Stimulated activated CD8-positive, alpha-beta memory T cell treated with anti-CD3 and anti-CD28 coated beads, Interleukin-2, amount 100 ng/mL, for 1 hour (primary cell): ENCODE measurements at places on chromosomes 2 and 18.

DNA sequence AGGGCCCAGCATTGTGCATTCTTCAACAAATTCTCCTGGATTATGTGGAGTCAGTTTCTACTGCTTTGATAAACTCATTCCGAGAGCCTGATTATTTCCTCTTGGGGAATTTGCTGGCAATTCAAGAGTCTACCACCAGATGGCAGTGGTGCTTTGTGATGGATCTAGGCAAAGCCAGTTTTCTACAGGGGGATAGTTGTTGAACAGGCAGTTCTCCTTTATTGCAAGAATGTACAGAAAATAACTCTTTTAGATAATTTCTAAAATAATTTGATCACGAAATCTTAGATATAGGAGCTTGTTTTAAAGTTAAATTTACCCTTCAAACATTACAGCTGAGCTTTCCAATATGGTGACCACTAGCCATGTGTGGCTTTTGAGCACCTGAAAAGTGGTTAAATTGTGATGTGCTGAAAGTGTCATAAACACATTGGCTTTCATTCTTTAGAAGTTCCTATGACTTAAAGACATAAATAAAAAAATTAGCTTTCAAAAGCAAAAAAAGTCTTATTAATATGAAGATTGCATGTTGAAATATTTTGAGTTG, 66.7 kb upstream of the HAAO start:
- peak; percentile 35 for DNase-seq

- DNase-seq: peak; percentile 3
Observed at GRCh38 chr2:9423922-9424272, 443 bp downstream of the CPSF3 start.

DNA sequence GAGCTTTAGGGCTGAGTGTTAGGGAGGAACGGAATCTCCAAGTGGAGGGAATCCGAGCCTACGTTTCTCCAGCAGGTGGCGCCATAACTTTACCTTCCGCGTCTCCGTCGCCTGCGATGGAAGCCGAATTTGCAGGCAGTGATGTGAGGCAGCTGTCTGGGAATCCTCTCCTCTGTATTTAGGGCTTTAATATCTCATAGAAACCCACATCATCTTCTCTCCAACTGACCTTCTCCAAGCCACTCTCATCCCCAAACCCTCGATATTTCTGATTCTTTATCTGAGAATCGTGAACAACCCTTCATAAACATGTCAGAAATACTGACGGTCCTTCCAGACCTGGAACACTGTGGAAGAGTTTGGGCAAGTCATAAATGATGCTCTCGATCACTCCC, 27.5 kb downstream of the SIX2 start:
- DNase-seq: peak; percentile 54

- DNase-seq: no peak
Observed at GRCh38 chr2:236928380-236929037, 157.2 kb upstream of the COPS8 start.

DNA sequence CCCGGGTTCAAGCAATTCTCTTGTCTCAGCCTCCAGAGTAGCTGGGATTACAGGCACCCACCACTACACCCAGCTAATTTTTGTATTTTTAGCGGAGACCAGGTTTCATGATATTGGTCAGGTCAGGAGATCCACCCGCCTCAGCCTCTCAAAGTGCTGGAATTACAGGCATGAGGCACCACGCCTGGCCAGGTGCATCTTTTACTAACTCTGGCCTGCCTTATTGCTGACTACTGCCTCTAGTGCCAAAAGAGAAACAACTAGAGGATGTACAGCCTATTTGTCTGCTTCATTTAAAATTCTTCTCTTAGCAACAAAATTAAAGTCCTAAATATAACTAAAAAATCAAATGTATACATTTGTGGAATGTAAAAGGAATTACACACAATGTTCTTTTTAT, 115.4 kb downstream of the BMPR2 start:
- DNase-seq: no peak

GRCh38 chr2:56768973-56769372, 585.2 kb downstream of the CCDC85A start:
- no peak for DNase-seq

GRCh38 chr2:104481341-104481740, 372.6 kb upstream of the POU3F3 start:
- DNase-seq: no peak

- no peak for DNase-seq
Observed at GRCh38 chr18:37309861-37310260, 255.7 kb downstream of the CELF4 start.

DNA sequence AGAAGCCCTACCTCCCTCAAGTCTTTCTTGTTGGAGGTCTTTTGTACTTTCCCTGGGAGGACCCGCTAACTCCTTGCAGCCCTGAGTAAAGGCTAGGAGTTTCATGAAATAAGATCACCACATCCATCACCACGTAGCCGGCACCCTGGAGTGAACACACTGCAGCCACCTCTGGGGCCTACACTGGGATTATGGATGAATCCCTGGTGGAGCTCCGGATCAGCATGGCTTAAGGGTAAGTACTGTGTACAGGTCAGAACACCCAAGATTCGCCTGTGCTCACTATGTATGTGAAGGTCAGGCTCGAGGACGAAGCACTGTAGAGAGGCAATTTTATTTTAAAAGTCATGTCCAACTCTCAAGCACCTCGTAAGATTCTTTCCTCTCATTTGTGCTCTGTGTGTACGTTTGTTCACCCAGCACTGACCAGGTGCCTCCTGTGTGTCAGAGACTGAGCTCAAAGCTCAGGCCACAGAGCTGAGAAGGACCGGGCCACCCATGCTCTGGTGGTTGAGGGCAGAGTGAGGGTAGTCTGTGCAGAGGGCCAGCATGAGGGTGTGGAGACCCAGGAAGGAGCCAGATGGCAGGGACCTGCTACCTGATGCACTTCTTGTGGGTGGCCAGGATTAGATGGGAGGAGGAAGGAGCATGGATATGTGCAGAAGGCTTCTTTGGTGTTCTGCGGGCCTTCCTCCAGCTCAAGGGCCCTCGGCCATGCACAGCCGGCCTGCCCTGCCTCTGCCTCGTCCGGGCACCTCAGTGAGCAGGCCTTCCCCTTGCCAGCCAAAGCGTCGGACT, 66.7 kb upstream of the TFCP2L1 start:
- DNase-seq: no peak

- no peak for DNase-seq
Observed at GRCh38 chr2:158598862-158599517, 142.2 kb downstream of the PKP4 start.

DNA sequence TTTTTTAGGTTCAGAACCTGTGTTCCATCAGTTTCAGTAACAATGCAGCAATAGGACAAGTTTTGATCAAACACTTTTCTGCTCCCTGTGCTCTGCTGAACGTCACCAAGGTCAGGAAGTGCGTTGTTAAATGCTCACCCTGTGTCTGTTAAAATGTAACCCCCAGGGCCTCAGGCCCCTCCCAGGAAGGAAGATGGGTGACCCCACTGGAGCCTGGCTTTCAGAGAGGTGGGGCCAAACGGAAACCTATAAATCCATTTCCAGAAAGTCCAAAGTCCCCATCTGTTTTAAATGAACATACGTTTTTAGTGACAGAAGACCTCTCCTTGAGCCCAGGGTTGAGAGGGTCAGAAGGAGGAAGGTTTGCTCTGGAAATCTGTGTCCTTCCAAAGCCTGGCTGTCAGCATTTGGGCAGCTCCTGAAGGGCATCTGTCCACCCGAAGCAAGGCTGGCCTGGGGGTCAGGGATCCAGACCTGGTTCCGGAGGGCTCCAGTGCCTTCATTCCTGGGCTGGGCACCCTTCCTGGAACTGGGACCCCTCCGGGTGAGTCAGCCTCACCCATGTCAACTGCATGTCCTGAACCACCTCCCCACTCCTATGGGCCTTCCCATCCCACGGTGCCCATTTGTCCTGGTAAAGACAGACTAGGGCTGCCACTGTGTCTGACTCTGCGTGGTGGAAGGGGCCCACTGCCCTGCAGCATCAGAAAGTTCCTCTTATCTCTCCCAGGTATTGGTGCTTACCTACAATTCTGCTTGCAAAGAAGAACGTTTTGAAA, 117.4 kb upstream of the COPS8 start:
- DNase-seq: no peak

DNA sequence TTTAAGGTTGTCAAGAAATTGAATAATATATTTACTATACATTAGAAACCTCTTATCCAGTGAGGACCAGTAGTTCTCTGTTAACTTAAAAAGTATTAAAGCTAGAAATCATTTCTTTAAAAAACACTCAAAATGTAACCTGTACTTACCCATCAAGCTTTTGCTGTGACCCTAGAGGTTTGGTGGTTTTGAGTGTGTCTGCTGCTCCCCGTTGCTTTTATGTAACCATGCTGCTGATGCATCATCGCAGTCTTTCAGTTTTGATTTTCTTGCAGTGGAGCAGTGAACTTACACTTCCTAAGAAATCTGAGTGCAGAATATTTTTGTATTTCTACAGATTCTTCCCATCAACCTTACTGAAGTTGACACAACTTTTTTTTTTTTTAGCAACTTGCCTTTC, 34.2 kb downstream of the MRPS9 start:
- no peak for DNase-seq

DNA sequence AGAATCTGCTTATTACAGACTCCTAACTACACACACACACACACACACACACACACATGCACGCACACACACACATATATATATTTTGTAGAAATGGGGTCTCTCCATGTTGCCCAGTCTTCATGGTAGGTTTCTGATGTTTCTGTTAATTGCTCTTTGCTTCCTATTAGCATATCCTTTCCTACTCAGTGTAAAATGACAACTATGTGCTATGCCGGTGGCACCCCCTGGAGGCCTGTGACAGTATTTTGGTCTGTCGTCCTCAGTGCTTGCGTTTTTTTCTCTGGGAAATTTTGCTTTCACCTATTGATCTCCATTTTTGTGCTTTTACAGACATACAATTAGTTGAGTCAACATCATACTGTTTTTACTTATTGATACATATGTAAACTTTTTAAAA, 322.1 kb downstream of the LRRTM1 start:
- no peak for DNase-seq

- DNase-seq: no peak
Observed at GRCh38 chr2:165902934-165903333, 50.6 kb downstream of the TTC21B start.

GRCh38 chr2:45781464-45781811, 130.0 kb downstream of the PRKCE start:
- no peak for DNase-seq

DNA sequence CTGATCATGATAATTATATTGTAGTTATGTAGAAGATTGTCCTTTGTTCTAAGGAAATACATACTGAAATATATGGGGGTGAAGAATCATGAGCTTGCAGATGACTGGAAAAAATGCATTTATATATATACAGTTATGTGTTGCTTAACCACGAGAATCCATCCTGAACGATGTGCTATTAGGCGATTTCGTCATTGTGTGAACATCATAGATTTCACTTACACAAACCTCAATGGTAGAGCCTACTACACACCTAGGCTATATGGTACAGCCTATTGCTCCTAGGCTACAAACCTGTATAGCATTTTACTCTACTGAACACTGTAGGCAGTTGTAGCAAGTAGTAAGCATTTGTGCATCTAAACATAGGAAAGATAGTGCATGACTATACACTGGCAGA, 2.6 kb upstream of the ACAA2 start:
- no peak for DNase-seq

DNA sequence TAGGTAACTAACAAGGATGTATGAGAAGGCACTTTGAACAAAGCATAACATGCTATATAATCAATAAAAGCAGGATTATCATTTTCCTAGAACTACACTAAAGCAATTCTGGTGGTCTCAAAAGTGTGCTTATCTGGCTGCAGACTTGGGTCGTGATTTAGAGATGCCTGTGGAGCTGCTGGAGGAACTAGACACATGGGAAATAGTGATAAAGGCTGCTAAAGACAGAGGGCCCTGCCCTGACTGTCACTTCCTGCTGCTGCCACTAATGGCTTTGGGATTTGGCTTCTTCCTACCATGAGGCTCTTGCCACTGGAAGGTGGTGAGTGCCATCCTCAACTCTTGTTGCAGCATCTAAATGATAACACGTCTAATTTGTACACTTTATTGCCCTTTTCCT, 22.5 kb downstream of the TMEM178A start:
- no peak for DNase-seq

- no peak for DNase-seq
Observed at GRCh38 chr2:47485751-47486300, 82.9 kb downstream of the MSH2 start.

DNA sequence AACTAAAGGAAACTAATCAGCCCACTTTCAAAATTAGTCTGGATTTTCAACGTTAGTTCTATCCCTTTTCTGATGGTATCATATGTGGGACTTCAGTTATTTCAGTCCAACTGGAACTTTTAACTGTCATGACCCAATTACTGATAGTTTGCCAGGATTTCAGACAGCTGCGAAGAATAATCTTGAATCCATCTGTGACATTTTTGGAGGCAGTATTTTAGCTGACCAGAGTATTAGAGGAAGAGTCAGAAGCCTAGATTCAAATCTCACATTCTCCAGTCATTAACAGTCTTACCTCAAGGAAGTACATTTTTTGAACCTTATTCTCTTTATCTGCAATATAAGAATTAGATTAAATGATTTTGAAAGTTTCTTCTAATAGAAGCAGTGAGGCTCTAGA, 81.3 kb downstream of the PTRHD1 start:
- DNase-seq: no peak

GRCh38 chr2:31228717-31229116, 5.2 kb upstream of the EHD3 start:
- no peak for DNase-seq

DNA sequence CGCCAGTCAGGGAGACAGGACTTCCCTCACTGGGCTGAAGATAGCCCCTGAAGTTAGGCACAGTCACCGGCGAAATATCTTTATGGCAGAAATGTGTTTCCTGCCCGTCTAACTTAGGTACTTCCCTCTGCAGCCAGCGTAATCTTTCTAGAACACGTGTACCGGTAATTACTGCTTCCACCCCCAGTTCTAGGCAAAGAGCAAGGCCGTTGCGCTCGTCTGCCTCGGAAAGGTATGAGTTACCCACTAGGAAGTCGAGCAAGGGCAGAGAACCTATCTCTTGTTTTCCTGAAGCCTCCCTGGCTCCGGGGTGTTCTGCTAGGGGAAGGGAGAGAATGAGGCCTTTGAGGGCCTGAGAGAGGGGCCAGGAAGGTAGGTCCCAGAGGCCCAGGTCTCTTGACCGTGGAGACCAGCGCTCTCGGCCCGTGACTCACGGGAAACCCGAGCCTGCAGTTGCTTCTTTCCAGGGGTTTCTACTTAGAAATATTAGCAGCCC, 70.0 kb downstream of the TWSG1 start:
- DNase-seq: no peak

DNA sequence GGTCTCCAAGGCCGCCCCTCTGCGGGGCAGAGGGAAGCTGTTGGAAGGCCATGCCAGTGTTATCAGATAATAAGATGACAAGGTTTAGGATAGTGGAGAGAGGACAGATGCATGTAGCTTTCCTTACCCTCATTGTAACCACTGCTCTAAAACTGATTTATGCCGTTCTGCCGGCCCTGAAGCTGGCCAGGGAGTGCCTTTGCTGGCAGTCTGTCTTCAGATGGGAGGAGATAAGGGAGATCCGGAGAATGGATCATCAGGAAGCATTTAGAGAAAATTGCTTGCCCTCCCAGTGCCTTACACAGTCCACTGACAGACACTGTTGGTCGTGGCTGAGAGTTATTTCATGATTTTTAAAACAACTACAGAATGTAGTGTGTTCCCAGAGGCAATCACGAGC, 35.4 kb upstream of the MYO3B start:
- no peak for DNase-seq
